ENCODE measurements at places on chromosomes 5 and 9.

- no peak for DNase-seq
Measured at GRCh38 chr5:60522292-60522905, 177.6 kb downstream of the DEPDC1B start.

DNA sequence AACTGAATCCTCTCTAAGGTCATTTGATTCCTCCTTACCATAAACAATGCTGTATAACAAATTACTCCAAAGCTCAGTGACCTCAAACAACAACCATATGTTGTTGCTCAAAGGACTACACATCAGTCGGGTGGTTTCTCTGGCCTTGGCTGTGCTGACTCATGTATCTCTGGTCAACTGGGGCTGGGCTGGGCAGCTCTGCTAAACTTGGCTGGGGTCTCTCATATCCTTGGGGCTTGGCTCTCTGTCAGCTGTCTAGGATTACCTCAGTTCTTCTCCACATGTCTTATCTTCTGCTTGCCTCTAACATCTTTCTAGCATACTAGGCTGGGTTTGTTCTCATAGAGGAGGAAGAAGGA, 86.4 kb downstream of the GALNT10 start:
- no peak for DNase-seq

- DNase-seq = no peak
Measured at GRCh38 chr9:7146582-7146981, 388.8 kb downstream of the KDM4C start.

DNA sequence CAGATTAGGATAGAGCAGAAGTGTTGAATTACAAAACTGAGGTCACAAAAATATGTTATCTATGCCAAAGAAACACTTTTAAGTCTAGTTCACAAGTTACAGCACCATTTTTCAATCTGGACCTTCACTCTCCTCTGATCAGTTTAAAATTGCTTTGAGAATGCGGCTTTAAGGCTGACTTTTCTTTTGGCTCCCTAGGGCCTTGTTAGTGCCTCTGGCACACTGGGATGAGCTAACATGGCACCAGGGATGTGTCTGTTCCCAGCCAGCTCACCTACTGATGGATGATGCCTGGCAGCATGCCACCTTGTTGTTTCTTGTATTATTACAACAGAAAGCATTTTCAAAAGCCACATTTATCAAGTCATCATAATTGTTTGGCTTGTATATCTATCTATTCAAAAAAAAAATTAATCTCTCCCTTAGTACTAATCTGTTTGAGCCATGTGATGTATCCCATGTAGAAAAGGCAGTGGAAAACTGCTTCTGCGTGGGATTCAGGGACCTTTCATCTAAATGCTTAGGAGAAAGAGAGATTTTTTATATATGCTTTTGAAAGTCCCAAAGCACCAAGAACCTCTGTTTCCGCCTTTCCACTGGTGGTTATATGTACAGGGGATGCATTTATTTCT, 46.6 kb downstream of the ADAMTSL1 start:
- no peak for DNase-seq

DNA sequence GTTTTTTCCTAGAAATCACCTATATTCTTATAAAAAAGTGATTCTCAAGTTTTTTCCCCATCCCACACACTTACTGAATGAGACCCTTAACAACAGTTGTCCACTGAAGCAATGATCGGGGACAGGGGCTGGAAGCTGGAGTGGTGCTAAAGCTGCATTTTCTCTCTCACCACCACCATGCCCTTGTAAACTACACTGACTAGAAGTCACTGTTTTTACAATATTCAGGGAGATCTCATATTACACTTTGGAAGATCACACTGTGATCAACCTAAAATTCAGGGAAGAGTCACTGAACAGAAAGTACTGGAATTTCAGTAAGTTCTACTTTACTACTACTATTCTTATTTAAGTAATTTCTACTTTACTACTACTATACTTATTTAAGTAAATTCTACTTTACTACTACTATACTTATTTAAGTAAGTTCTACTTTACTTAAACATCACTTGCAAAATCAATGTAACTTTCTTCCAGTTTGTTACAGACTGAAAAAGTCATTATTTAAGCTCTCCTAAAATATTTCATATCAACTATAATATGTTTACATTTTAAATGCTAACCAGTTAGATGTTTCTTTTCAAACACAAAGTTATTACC, 164.3 kb downstream of the AGTPBP1 start:
- DNase-seq = no peak

- no peak for DNase-seq
Measured at GRCh38 chr5:93053825-93054224, 527.2 kb downstream of the NR2F1-AS1 start.

All from MV-4-11 (cell line).